Mesenchymal stem cell (in vitro differentiated cells and primary cell): ENCODE measurements at places on chromosomes 3 and 15.
A peak's percentile ranks its signal among the peaks of the same experiment; 100 is the strongest.

DNA sequence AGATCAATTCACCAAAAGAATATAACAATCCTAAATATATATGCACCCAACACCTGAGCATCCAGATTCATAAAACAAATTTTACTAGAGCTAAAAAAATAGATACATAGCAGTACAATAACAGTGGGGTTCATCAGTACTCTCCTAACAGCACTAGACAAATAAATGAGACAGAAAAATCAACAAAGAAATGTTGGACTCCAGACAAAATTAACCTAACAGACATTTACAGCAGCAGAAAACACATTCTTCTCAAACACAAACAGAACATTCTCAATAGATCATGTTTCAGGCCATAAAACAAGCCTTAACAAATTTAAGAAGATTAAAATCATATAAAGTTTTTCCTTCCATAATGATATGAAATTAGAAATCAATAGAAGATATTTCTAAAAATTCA, 124.8 kb upstream of the NECTIN3 start:
- H3K27ac ChIP-seq = no peak overlapping the region
- H3K4me3 ChIP-seq = no peak overlapping the region
- DNase-seq = no peak
- no peaks in the 10 kb centered on the region for H3K27me3 ChIP-seq

DNA sequence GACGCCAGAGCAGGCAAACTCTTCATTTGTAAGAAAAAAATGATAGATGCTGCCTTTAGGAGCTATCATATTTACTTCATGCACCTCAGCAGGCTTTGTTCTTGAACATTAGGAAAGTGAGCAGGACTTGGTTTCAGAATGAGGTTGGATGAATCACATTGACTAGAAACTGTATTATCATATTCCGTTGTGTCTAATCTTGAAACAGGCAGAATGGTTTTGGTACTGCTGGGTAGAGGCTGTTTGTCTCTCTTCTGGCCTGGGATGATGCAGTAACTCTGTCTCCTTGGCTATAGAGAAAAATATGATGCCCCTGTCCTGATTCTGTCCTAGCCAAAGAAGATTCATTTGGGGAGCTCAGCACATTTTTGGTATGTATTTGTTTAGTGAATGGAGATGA, 344.2 kb upstream of the GRM7 start:
- no peak overlapping the region for H3K4me3 ChIP-seq
- no peaks in the 10 kb centered on the region for H3K36me3 ChIP-seq
- H3K27ac ChIP-seq = no peak overlapping the region
- H3K27me3 ChIP-seq = no peaks in the 10 kb centered on the region

DNA sequence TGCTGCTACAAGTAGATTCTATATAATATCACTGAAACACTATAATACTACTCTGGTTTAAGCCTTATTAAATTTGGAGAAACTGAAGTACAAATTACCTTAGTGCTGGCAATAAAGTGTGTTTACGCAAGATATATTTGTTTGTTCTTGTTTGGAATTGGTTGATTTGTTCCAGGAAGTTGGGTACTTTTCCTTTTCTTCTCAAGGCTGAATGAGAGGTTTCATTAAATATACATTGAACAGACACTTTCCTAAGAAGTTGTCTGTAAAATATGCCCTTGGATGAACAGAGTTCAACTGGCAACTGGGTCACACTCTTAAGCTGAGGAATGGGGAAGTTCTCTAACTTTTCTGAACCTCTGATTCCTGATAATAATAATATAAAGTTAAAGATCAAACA, 542.1 kb upstream of the NAALADL2 start:
- H3K27me3 ChIP-seq = no peaks in the 10 kb centered on the region
- peaks cover 1% of the 10 kb centered on the region for H3K4me1 ChIP-seq
- no peaks in the 10 kb centered on the region for H3K36me3 ChIP-seq
- H3K27ac ChIP-seq = no peak overlapping the region
- H3K4me3 ChIP-seq = no peak overlapping the region

DNA sequence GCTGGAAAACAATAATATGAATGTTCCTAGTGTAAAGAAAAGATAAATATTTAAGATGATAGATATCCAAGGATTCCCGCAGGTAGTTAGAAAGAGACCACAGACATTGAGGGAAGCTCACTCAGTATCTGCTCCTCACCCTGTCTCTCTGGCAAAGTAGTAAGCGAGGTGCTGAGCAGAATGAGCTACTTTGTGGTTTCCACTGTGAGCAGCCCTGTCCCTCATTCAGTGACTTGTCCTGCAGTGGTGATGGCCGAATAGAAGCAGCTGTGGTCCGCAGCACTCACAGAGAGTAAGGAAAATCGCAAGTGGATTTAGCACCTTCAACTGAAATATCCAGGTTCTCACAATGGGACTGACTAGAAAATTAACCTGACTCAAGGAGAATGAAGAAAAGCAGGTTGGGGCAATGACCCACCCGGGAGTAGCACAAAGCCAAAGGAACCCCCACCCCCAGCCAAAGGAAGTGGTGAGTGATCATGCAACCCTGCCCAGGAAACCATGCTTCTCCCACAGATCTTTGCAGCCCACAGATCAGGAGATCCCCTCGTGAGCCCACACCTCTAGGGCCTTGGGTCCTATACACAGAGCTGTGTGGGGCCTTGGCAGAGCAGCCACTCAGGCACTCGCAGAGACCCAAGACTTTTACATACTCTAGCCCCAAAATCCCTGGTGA, 21.8 kb upstream of the SLC25A38 start:
- H3K4me3 ChIP-seq = no peak overlapping the region
- no peaks in the 10 kb centered on the region for H3K27me3 ChIP-seq
- no peaks in the 10 kb centered on the region for H3K36me3 ChIP-seq
- H3K4me1 ChIP-seq = no peaks in the 10 kb centered on the region

GRCh38 chr3:168495932-168496331, 400.2 kb upstream of the GOLIM4 start:
- no peak overlapping the region for H3K4me3 ChIP-seq
- no peak for DNase-seq
- no peaks in the 10 kb centered on the region for H3K27me3 ChIP-seq
- no peak overlapping the region for H3K27ac ChIP-seq

DNA sequence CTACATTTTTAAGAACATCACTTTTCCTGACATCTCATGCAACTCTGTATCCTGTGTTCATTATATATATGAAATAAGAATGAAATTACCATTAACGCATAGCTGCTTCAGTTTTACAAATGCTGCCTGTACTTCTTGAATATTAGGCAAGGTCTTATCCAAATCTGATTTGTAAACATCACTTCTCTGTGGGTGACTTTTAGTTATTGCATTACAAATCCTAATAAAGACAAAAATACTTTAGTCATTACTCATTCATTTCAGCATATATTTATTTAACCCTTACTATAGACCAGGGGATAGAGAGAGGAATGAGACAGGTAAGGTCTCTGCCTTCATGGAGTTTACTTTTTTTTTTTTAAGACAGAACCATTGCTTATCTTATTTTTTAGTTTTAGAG, 36.8 kb downstream of the MTMR10 start:
- H3K27ac ChIP-seq = no peak overlapping the region
- peak; percentile 11 for DNase-seq
- H3K4me1 ChIP-seq = peaks cover 18% of the 10 kb centered on the region
- no peak overlapping the region for H3K4me3 ChIP-seq
- peaks cover 48% of the 10 kb centered on the region for H3K36me3 ChIP-seq

- H3K27ac ChIP-seq = no peak overlapping the region
- no peaks in the 10 kb centered on the region for H3K27me3 ChIP-seq
- peaks cover 85% of the 10 kb centered on the region for H3K36me3 ChIP-seq
- peaks cover 8% of the 10 kb centered on the region for H3K4me1 ChIP-seq
- no peak for DNase-seq
Observed at GRCh38 chr15:40978562-40978961, 25.3 kb downstream of the CHAC1 start.

DNA sequence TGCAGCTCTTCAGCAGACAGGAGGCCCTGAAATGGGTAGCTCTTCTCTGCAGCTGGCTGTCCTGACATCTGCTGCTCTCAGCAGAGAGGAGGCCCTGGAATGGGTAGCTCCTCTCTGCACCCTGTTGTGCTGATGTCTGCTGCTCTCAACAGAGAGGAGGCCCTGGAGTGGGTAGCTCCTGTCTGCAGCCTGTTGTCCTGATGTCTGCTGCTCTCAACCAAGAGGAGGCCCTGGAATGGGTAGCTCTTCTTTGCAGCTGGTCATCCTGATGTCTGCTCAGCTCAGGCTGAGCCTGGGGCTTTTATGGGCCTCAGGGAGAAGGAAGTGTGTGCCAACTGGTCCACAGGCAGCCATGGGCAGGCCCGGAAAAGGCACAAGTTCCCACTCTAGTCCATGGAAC, 66.6 kb downstream of the PIK3CB start:
- peak overlapping the region; percentile 65 for H3K27ac ChIP-seq
- peaks cover 17% of the 10 kb centered on the region for H3K36me3 ChIP-seq
- no peak overlapping the region for H3K4me3 ChIP-seq
- no peaks in the 10 kb centered on the region for H3K27me3 ChIP-seq
- no peak for DNase-seq
- H3K4me1 ChIP-seq = peaks cover 20% of the 10 kb centered on the region

DNA sequence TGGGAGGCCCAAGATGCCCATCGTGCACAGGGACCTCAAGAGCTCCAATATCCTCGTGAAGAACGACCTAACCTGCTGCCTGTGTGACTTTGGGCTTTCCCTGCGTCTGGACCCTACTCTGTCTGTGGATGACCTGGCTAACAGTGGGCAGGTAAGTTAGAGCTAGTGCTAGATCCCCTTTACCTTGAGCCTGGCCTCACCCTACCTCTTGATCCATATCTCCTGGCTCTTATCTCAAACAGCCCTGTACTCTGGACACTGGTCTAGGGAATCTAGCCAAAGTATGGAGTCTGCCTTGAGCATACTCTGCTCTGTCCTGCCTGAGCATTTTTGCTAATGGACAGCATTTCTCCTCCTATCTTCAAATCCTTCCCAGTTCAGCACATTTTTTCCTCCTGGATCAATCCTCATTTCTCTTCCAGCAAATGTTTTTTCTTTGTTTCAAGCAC, 65.9 kb downstream of the TGFBR2 start:
- H3K27ac ChIP-seq = no peak overlapping the region
- no peaks in the 10 kb centered on the region for H3K4me1 ChIP-seq
- no peaks in the 10 kb centered on the region for H3K27me3 ChIP-seq
- no peak for DNase-seq
- H3K4me3 ChIP-seq = no peak overlapping the region
- H3K36me3 ChIP-seq = peaks cover 99% of the 10 kb centered on the region

- DNase-seq = no peak
- no peak overlapping the region for H3K4me3 ChIP-seq
- no peak overlapping the region for H3K27ac ChIP-seq
- no peaks in the 10 kb centered on the region for H3K36me3 ChIP-seq
- H3K4me1 ChIP-seq = no peaks in the 10 kb centered on the region
Observed at GRCh38 chr3:13708871-13709595, 160.1 kb downstream of the FBLN2 start.

- no peak overlapping the region for H3K4me3 ChIP-seq
- no peaks in the 10 kb centered on the region for H3K36me3 ChIP-seq
- H3K27ac ChIP-seq = no peak overlapping the region
- H3K4me1 ChIP-seq = no peaks in the 10 kb centered on the region
- DNase-seq = peak; percentile 81
Observed at GRCh38 chr3:132283440-132283839, 33.8 kb upstream of the ACP3 start.

DNA sequence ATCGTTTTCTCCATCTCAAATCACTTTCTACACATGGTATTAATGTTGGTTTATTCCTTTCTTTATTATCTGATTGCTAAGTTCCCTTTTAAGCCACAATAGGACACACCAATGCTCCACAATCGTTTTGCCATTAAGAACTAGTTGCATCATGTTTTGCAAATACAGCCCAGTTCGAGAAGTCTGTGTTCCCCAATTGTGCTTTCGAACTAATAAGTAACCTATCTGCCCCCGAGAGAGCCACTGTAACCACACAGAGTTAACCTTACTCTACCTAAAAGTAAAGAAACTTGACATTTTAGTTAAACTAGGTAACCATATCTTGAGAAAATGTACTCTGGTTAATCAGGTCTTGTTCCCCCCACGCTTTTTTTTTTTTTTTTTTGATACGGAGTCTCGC, 39.1 kb downstream of the MAGI1 start:
- no peak for DNase-seq
- no peaks in the 10 kb centered on the region for H3K27me3 ChIP-seq
- H3K27ac ChIP-seq = no peak overlapping the region
- no peaks in the 10 kb centered on the region for H3K36me3 ChIP-seq
- peaks cover 12% of the 10 kb centered on the region for H3K4me1 ChIP-seq

DNA sequence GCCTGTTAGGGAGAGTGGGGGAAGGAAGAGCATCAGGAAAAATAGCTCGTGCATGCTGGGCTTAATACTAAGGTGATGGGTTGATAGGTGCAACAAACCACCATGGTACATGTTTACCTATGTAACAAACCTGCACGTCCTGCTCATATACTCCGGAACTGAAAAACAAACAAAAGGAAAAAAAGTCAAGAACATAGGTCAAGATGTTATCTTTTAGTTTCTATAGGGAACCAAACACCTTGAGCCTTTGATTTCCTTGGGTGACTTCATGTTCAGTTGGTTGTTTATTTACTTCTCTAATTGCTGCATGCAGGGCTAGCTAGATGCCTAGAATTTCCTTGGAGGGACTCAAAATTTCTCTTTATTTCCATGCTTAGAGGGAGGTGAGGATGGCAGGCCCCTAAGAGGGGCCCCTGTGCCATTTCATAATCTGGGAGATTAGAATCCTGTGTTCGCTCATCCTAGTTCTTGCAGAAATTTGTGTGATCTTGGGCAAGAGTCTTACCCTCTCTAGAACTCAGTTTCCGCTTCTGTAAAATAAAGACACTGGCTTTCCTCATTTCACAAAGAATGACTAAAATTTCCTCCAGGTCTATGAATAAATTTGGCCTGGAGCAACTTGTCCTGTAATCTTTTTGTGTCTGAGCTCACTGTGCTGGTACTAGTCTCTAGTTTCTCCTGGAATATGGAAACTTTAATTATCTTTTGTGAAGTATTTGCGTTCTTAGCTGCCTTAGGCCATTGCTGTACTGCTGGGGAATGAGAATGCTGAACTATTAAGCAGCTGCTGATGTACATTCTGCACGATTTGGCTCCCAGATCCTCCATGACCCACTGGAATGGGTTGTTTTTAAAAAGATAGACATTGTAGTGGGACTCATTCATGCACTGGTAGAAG, 457.5 kb downstream of the EDEM1 start:
- H3K4me1 ChIP-seq = no peaks in the 10 kb centered on the region
- no peak overlapping the region for H3K4me3 ChIP-seq
- H3K27me3 ChIP-seq = no peaks in the 10 kb centered on the region
- no peaks in the 10 kb centered on the region for H3K36me3 ChIP-seq

- no peak for DNase-seq
- H3K4me3 ChIP-seq = no peak overlapping the region
- H3K4me1 ChIP-seq = no peaks in the 10 kb centered on the region
- H3K36me3 ChIP-seq = no peaks in the 10 kb centered on the region
- H3K27ac ChIP-seq = no peak overlapping the region
- peaks cover 13% of the 10 kb centered on the region for H3K27me3 ChIP-seq
Observed at GRCh38 chr3:98038876-98039275, 3.8 kb upstream of the GABRR3 start.

- no peaks in the 10 kb centered on the region for H3K36me3 ChIP-seq
- no peak overlapping the region for H3K4me3 ChIP-seq
Observed at GRCh38 chr3:168051531-168052471, 43.9 kb downstream of the GOLIM4 start.

DNA sequence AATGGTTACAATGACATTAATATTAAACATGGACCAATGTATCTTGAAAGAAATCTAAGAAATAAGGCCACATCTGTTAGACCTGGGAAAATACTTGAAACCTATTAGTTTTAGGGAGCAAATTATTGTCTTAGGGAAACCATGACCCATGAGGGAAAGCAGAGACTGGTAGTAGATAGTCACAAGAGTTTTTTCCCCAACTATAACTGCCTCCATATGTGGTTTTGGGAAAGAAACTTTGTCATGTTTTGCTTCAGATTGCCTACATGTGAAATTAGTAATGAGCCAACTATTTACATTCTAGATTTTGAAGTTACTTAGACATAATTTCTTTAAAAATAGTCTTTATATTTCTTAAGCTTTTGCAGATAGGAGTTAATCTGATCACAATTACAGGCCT, 474.9 kb downstream of the ROBO2 start:
- DNase-seq = no peak
- no peaks in the 10 kb centered on the region for H3K27me3 ChIP-seq
- no peaks in the 10 kb centered on the region for H3K4me1 ChIP-seq
- H3K4me3 ChIP-seq = no peak overlapping the region
